ENCODE measurements at places on chromosomes 3 and 15.

GRCh38 chr3:125187599-125187910, 25.0 kb downstream of the SLC12A8 start:
- DNase-seq, result no peak

DNA sequence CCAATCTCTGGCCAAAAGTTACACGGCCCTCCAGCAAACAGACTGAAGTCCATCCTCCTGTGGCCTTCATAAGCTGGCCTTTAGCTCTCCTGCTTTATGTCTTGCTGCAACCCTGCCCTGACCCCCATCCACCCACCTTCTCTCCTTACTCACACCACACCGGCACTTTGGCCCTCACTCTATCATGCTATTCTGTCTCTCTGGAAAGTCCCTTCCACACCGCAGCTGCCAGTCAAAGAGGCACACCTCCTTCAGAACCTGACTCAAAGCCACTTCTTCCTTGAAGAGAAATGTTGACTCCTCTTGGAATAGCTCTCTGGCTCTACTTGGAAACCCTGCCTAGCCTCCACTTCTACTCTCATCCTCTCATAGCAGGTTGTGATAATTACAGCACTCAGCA, 4.5 kb downstream of the GPR156 start:
- DNase-seq, result no peak

GRCh38 chr15:38557921-38558320, 6.7 kb downstream of the RASGRP1 start:
- DNase-seq, result no peak

- DNase-seq, result no peak
Observed at GRCh38 chr3:113285226-113285625, 73.9 kb downstream of the BOC start.

GRCh38 chr3:127151992-127152650, 40.8 kb upstream of the PRR23E start:
- DNase-seq, result no peak

DNA sequence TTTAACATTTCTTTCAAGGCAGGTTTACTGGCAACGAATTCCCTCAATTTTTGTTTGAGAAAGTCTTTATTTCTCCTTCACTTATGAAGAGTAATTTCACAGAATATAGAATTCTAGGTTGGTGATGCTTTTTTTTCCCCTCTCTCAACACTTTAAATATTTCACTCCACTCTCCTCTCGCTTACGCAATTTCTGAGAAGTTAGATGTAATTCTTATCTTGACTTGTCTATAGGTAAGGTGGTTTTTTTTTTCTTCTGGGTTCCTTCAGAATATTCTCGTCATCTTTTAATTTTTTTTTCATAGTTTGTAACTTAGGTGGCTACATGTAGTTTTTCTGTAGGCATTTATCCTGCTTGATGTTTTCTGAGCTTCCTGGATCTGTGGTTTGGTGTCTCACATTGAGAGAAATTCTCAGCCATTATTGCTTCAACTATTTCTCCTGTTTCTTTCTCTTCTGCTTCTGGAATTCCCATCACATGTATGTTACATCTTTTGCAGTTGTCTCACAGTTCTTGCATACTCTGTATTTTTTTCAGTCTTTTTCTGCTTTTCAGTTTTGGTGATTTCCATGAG, 189.4 kb upstream of the GOLGA6L4 start:
- no peak for DNase-seq

GRCh38 chr15:90765966-90766365, 48.8 kb downstream of the BLM start:
- DNase-seq, result no peak

DNA sequence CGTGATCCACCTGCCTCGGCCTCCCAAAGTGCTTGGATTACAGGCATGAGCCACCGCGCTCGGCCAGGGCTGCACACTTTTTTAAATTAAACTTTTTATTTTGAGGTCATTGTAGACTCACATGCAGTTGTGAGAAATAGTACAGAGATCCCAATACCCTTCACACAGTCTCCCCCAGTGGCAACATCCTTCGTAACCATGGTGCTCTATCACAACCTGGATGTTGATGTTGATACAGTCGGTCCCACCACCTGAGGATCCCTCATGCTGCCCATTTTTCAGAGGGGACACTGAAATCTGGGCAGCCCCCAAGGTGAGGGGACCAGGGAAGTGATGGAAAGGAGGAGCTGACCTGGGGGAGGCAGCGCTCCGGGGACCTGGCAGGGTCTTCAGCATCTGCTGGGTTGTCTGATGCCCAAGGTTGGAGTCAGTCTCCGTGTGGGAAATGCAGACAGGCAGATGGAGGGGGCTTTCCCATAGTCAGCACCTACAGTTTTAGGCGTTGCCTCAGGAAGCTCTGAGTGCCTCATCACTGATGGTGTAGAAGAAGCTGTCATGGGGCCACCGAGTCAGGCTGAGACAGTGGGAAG, 17.1 kb downstream of the FAH start:
- no peak for DNase-seq

DNA sequence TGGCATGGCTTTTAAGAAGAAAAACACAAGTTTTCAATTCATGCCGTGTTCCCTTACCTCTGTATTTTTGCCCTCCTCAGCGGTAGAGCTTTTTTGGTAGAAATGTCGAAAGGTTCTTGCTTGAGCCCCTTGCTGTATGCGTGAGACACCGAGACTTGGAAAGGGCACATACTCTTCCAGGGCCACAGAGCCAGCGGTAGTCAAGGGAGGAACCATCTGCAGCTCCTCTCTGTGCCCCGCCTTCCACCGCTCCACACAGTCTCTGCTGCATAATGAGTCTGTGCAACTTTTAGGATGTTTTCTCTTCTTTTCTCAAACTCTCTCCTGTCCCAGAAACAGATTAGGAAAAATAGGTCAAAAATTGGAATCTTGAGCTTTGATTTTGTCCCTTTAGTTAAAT, 77.5 kb downstream of the LPP start:
- DNase-seq, result no peak

- no peak for DNase-seq
Observed at GRCh38 chr3:174784206-174784934, 74.8 kb upstream of the NAALADL2 start.

DNA sequence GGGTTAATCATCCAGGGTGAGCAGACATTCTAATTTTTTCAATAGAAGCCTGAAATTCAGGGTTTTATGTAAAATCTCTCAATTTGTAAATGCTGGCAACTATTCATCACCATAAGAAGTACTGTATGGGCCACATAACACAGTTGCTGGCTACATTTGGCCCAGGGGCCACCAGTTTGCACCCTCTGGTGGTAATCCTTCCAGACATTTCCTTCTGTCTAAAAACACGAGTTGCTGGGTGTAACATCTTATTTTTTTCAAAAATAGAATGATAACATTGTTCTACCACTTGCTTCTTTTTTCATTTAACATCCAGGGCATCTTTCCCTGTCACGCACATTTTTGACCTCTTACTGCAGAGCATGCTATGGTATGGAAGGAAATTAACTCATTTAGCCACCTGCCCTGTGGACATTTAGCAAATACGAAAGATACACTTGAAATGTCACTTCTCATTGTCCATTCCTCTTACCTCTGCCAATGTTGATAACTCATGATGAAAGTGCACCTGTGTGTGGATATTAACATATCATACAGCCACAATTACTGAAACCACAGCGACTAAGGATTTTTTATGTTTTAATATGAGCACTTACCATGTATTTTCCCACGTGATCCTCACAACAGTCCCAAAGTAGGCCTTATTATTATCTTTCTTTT, 117.5 kb upstream of the ARHGEF3 start:
- DNase-seq, result no peak

- DNase-seq, result no peak
Observed at GRCh38 chr3:135451037-135451785, 514.3 kb upstream of the PPP2R3A start.

GRCh38 chr3:127789051-127789450, 33.3 kb downstream of the MGLL start:
- DNase-seq, result no peak

DNA sequence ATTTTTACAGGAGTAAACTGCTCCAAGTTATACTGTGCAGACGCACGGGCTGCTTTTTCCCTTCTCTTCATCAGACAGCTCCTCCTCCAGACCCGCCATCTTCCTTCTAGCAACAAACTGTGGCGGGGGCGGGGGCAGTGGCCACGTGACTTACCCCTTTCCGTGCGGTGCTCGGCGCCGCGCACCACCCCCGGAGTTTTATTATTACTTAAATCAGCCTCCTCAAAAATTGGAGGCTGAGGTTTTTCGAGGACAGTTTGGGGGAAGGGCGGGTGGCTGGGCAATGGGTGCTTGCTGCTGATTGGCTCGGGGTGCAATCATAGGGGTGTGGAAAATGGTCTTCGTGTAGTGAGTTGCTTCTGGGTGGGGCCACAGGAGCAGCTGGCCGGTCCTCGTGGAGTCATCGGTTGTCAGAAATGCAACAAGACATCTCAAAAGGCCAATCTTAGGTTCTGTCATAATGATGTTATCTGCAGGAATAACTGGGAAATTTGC, 77.1 kb upstream of the MFGE8 start:
- DNase-seq, result no peak

GRCh38 chr15:33737687-33738601, 230.4 kb upstream of the CHRM5 start:
- no peak for DNase-seq

Measured in activated T-helper 1 cell treated with anti-CD3 and anti-CD28 coated beads, Interleukin-2, amount 50 U/mL, for 16 hours (primary cell).